ENCODE measurements at places on chromosomes 1 and 21. TPM values are rescaled to one million over a fixed set of nuclear protein-coding genes. Genes with fewer than 3 reads are reported as not detected.

FCRL4 gene
- total RNA-seq, result not detected

AGMAT gene
- not detected for total RNA-seq

DNA sequence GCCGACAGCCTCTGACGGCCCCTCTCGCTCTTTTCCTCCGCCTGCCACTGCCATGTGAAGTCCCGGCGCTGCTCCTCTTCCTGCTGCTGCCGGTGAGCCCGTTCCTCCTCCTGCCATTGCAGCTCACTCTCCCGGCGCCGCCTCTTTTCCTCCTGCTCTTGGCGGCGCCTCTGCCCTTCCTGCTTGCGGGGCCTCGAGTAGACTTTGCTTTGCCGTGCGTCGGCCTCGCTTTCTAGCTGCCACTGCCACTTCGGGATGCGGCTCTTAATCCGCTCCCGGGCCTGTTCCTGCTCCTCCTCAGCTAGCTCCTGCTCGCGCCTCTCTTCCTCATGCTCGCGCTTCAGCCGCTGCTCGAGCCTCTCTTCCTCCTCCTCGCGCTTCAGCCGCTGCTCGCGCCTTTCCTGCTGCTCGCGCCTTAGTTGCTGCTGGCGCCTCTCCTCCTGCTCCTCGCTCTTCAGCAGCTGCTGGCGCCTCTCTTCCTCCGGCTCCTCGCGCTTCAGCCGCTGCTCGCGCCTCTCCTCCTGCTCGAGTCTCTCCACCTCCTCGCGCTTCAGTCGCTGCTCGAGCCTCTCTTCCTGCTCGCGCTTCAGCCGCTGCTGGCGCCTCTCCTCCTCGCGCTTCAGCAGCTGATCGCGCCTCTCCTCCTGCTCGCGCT lies 4.3 kb downstream of the TCHH start:
- DNase-seq, result peak; percentile 44

DNA sequence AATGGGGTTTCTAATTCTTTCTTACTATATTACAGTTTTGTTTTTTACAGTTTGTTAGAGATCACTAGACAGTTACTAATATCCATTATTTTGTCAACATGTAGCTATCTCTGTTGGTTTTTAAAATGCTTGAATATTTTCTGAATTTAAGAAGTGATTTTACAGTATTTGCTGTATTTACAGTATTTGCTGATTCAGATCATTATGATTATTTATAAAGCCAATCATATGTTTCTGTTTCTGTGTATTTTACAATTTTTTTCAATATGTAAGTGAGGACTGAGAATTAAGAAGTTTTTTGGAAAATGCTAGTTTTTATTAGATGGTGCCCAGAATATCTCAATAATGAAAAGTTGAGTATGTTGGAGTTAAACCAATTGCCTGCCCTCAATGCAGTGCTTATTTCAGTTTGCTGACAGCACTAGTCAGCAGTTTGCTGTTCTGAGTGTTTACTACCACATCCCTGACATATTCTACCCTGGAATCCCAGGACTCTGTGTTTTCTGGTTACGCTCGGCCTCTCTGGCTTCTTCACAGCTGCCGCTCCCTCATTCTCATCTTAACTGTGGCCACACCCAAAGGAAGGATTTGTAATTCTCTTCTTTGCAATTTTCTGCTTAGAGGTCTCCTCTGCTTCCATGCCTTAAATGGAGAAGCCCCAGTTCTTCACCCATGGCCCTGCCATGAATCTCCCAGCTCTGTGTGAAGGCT lies 68.0 kb upstream of the BACH1 start:
- DNase-seq, result no peak

GRCh38 chr1:118266436-118266835 lies 81.4 kb upstream of the SPAG17 start:
- no peak for DNase-seq

DNA sequence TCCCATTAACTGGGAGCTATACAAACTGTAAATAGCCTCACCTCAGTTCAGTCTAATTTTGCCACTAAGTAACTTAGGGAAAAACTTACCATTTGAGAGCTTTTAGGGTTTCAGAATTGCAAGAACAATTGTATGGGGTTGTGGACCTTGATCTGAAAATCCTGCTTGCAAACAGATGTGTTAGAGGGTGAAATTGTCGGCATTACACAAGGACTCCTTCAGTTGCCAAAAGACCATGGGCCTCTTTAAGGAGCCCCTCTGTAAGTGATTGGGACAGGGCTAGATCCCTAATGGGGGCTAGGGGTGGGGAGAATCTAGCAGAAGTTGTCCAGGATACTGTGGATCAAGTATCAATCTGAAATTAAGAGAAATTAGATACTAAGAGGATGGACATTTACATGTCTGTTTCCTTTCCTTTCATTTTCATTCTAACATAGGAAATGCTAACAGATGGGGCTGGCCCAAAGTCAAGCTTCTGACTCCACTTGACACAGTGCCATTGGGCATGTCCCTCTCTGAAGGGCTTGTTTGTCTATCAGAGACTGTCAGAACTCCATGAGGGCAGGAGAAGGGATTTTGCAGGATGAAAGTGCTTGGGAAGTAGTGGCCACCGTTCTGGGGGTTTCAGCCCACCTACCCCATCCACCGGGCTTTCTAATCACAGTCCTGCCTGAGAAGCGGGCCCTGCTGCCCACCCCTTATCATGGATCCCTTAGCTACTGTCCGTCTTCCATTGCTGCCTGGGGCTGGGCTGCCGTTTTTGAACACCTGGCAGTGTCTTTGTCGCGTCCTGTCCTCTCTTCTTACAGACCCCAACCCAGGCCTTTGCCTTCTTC lies 54.7 kb downstream of the STUM start:
- DNase-seq, result peak; percentile 68

- DNase-seq, result peak; percentile 85
Measured at GRCh38 chr1:148334339-148335130, 148.6 kb downstream of the PPIAL4G start.

GRCh38 chr1:93621246-93621645 lies 60.4 kb downstream of the BCAR3 start:
- no peak for DNase-seq

DNA sequence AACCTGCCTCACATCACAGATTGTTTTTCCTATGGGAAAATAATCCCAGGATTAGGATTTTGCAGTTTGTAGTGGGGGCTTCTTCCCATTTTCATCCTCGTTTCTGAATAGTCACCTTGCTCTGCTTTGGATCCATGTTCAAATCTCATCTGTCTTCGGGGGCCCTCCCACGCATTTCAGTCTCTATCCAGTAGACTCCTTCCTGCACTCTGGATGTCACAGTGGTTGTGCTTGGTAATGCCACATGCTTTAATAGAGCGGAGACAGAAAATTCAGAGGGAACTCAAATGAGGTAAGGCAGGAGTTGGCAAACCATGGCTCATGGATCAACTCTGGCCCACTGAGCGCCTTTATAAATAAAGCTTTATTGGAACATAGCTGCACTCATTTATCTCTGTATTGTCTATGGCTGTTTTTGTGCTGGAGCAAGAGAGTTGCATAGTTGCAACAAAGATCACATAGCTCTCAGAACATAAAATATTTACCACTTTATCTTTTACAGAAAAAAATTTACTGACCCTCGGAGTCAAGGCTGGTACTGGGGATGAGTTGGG lies 101.0 kb downstream of the SPATA46 start:
- DNase-seq, result no peak

- no peak for DNase-seq
Measured at GRCh38 chr1:2290171-2290578, 62.1 kb downstream of the SKI start.

GRCh38 chr1:15994081-15994480 lies 10.0 kb upstream of the SRARP start:
- DNase-seq, result no peak

All from left cardiac atrium (tissue), 4 donors.